ENCODE measurements at places on chromosomes 6 and 20.

DNA sequence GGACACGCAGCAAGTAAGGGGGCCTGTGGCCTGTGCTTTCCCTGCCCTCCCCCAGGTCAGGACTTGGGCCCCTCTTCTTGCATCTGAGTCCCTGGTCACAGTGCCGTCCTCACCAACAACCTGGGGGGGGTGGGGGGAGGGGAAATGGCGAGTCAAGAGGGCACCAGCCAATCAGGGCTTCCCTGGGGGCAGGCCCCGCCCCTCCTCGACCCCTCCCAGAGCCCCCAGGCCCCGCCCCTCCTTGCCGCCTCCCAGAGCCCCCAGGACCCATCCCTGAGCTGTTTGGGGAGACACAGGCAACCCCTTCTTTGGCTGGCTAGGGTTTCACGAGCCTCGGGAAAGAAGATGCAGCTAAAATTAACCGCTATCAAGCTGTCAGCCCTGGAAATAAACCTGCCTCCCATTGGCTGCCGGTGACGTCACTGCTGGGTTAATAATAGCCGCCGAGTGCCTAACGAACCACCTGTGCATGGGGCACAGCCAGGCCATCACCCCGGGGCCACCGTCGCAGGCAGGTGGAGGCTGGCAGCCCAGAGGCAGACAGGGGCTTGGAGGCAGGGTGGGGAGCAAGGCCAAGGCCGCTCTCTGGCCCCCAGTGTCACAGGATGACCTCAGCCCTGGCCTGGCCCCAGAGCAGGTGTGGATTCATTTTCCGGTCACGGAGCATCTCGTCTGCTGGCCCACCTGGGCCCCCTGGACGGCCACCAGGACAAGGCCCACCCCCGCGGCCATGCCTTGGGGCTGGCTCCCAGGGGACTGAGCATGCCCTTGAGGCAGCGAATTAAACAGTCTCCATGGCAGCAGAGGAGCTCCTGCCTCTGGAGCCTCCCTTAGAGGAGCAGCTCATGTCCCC, 3.2 kb upstream of the EEF1A2 start:
- DNase-seq: peak; percentile 81

DNA sequence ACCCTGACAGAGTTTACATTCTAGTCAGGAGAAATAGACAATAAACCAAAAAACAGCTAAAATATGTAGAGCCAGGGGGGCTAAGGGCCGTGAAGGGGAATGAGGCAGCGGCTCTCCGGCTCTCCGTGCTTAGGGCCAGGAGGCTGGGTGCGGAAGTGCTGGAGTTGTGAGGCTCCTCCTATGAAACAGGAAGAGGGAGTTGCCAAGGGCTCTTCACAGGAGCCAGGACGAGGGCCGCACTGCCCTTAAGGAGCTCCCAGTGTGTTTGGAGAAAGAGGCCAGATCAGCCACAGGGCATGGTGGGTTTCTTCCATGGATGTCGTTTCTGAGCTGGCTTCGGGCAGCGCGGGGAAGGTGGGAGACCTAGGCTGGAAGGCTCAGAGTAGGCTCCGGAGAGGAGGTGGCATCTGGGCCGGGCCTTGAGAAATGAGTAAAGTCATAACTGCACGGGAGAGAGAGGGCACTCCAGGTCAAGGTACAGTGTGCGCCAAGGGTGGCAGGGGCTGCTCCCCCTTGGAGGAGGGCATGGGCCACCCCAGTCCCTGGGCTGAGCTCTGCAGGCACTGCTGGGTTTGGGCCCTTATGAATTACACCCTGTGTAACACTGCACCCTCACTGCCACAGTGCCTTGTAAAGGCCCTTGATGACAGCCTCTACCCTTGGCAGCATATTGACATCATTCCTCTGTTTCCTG, 20.8 kb upstream of the MLN start:
- DNase-seq: no peak

DNA sequence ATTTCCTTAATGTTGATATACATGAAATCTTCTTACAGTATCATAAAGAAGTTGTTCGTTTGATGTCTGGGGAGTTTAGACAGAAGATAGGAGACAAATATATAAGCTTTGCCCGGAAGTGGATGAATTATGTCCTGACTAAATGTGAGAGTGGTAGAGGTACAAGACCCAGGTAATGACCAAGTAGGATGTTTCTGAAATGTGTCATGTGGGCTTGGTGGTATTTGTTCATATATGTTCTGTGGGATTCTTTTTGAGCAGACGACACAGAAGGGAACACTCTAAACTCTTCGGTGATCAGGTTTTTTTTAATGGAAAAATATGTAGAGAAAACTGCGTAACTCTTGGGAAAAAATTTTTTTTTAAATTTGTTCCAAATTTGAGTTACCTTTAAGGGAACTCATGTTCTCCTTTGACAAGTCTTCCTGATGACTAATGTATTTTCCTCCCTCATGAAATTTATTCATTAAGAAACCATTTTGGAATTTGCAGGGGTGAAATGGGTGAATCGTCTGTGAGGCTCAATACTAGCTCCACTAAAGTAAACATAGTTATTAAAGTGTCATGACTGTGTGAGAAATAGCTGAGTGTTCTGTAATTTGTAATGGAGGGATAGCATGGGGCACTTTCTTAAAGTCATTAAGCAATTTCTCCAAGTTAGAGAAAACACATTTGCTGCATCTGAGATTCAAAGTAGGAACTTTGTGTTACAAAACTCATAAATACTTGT, 100.6 kb downstream of the MAP3K4 start:
- DNase-seq: no peak

DNA sequence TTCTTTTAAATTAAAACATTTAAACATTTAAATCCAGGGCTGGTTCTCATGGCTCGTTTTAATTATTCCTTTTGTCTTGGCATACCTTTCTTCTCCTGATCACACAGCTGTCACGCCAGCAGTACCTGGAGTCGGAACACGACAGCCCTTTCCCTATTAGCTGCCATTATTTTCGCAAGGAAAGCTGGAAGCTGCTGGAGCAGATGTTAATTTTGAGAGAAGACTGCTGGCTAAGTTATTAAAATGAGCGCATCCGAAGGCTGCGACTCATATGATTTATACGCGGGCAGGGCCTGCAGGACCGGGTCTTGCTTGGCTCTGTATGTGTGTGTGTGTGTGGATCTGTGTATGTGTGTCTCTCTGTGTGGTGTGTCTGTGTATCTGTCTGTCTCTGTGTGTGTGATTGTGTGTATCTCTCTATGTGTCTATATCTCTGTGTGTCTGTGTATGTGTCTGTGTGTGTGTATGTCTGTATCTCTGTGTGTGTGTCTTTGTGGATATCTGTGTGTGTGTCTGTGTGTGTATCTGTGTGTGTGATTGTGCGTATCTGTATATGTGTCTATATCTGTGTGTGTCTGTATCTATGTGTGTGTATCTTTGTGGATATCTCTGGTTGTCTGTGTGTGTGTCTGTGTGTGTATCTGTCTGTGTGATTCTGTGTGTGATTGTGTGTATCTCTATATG, 191.5 kb downstream of the CDH4 start:
- no peak for DNase-seq

- DNase-seq: peak; percentile 19
Measured at GRCh38 chr20:20411836-20412235, 43.9 kb downstream of the INSM1 start.

DNA sequence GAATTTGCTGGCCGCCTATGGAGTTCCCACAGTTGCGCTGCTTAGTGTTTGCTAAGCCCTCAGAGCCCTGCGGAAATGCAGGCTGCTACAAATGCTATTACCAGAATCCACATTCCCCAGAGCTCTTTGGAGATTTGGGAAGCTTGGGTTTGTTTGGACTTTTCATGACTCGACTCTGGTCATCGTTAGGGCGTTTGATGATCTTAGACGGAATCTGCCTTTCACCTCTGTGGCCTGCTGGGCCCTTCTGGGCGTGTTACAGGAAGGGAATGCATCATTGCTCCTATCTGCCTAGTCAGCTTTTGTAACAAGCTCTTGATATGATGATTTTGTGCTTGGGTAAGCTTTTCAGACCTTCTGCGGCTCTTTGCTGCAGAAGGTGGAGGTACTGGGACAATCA, 50.8 kb downstream of the EYA2 start:
- DNase-seq: no peak

DNA sequence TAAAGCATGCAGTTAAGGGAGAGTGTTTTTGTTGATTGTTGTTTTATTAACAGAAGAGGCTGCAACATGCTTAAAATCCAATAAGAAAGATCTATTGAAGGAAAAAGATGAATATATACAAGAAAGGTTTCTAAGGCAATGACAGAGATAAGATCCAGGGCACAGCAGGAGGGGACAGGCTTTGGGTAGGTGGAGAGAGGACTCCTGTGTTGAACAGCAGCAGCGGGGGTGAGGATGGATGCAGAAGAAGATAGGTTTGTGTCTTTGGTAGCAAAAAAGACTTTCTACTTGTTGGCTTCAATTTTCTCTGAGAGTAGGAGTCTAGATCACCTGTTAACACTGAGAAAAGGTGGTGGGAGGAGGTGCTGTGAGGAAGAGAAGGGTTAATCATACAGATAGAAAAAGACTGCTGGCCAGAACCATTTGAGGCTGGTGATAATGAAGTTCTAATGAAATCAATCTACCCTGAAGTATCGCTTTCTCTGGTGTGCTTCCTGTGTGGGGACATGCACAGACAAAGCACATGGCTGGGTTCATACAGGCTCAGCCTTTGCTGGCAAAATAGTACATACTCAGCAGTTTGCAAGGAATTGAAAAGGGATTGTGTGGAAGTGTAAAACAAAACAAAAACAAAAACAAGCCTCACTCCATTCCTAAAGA, 17.2 kb upstream of the DST start:
- no peak for DNase-seq

- no peak for DNase-seq
Measured at GRCh38 chr20:1576641-1577040, 19.1 kb upstream of the SIRPD start.

- no peak for DNase-seq
Measured at GRCh38 chr6:16236009-16236501, 2.3 kb upstream of the GMPR start.

- DNase-seq: no peak
Measured at GRCh38 chr6:90807791-90808701, 221.2 kb upstream of the MAP3K7 start.

DNA sequence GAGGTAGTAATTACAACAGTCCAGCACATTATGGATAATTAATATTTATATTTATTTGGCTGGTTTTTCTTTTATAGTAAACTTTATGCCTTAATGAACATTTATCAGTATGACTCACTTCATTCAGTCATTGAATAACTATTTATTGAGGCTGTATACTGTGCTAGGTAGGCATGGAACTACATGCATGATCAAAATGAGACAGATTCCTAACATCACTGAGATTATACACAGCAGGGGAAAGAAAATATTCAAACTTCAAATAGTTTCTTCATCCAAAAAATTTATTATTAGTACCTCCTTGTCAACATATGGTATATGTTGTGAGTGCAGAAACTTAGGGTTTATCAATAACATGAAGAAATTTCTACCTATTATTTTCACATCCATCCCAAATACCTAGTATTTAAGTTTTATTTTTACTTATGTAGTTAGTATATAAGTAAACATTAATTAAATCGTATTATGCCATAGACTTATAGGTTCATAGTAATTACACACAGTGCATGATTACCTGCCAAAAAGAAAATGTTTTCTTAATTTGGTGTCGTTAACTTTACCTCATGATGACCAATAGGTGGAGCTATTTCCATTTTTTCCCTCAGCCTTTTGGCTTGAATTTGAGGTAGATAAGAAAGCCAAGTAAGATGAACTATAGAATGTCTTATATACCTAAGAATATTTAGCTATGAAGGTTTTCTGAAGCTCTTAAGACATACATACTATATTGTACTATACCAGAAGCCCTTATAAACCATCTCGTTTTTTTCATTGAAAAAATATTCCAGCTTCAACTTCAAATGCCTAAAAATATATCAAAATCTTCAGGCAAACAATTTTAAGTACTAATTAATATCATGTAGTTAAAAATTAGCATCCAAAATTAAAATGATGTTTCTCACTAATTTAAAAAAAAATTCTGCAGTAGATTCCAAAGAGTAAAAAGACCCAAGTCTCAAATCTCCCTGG, 12.5 kb upstream of the TMEM30A start:
- DNase-seq: peak; percentile 27

GRCh38 chr6:39313526-39314272, 520 bp downstream of the KCNK17 start:
- DNase-seq: no peak

Data from NCI-H1092 (cell line).